Right ventricle myocardium superior (tissue), 1 donor: ENCODE measurements at places on chromosomes 13 and 19. TPM values are rescaled to one million over a fixed set of nuclear protein-coding genes. Genes with fewer than 3 reads are reported as not detected.
A peak's percentile ranks its signal among the peaks of the same experiment; 100 is the strongest.

DNA sequence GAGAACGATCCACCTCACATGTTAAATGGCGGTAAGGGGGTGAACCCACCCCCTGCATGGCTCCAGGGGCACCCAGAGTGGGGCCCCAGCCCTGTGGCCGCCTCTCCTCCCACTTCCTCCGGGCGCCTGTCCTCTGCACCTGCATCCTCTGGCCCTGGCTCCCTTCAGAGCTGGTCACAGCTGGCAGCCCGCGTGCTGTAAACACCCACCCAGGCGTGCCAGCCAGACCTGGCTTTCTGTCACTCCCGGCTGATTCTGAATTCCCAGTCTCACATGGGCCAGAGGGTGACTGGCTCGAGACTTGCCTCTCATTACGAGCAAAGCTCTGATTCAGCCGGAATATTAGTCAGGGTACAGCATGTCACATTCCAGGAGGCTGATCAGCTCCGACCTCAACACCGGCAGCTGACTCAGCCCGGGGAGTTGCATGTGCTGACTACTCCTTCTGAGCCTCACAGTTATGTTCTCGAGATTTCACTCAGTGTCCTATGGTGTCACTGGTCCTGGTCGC, 75.1 kb downstream of the GNG7 start:
- DNase-seq: peak; percentile 86

- DNase-seq: no peak
Observed at GRCh38 chr19:11191934-11192333, 5.4 kb downstream of the KANK2 start.

GRCh38 chr19:49553451-49554271, 25.9 kb downstream of the RCN3 start:
- DNase-seq: no peak

The P2RY11 gene
- total RNA-seq: 4.9 TPM

DNA sequence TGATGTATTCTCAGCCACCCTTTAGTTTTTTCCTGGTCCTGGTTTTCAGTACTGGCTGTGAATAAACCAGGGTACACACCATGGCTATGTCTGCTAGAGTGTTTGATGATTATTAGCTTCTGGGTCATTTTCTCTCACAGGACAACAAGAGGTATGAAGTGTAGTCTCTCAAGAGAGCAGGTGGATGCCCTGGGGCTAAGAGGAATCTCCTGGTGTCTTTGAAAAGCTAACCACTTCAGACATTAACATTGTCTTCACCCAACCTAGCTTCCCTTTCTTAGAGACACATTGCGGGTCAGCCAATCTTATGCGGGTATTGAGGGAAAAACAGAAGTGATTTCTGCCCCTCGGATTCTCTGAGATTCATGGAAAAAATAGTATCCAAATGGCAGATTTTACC, 1.6 kb downstream of the ZNF730 start:
- DNase-seq: no peak

The AMER2 gene
- not detected for total RNA-seq

The TGFBR3L gene
- 10.9 TPM for total RNA-seq

The DDA1 gene
- 27.4 TPM for total RNA-seq

The METTL21C gene
- total RNA-seq: not detected

- DNase-seq: no peak
Observed at GRCh38 chr19:1880611-1881392, 4.5 kb downstream of the ABHD17A start.

GRCh38 chr19:48812094-48812929, 1.5 kb upstream of the BCAT2 start:
- peak; percentile 93 for DNase-seq

DNA sequence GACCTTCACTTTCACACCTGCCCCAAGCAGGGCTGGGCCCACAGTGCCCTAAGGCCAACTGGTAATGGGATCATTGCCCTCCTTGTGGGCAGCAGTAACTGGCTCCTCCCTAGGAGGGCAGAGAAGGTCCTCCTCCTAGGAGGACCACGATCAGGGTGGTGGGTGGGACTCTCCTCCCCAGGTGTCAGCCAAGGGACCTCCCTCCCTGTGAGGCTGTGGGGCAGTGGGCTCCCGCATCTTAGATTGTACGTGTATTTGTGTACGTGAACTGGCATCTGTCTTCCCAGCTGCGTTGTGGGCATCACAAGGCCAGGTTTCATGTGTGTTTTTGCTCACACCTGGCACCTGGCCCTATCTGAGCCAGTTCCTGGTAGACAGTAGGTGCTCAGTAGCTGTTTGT, 111.8 kb downstream of the SOX1 start:
- DNase-seq: no peak

DNA sequence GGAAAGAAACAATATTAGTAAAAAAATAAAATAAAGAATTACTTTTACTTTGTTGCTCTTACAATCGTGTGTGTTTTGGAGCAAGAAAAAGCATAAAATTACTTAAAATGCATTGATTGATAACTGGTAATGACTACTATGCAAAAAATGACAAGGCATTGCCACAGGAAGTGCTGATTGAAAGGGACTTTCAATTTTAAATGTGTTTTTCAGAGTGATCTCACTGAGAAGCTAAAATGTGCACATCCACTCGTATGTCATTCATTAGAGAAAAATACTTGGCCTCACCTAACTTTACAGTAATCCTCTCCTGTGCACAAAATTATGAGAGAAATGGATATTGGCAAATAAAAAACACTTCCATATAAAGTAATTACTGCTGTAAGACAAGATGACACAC, 934.9 kb downstream of the SLITRK6 start:
- no peak for DNase-seq

GRCh38 chr13:79030513-79030912, 371.6 kb upstream of the OBI1 start:
- DNase-seq: no peak

The NANOS3 gene
- total RNA-seq: 1.8 TPM

- DNase-seq: no peak
Observed at GRCh38 chr13:36887758-36888521, 32.1 kb downstream of the SMAD9 start.

The NKG7 gene
- total RNA-seq: 2.3 TPM

The ZSWIM4 gene
- 2.7 TPM for total RNA-seq

- DNase-seq: no peak
Observed at GRCh38 chr13:99932912-99933311, 38.7 kb downstream of the ZIC5 start.

- DNase-seq: no peak
Observed at GRCh38 chr13:98651744-98652143, 74.8 kb upstream of the STK24 start.

The GARIN5A gene
- 2.0 TPM for total RNA-seq

DNA sequence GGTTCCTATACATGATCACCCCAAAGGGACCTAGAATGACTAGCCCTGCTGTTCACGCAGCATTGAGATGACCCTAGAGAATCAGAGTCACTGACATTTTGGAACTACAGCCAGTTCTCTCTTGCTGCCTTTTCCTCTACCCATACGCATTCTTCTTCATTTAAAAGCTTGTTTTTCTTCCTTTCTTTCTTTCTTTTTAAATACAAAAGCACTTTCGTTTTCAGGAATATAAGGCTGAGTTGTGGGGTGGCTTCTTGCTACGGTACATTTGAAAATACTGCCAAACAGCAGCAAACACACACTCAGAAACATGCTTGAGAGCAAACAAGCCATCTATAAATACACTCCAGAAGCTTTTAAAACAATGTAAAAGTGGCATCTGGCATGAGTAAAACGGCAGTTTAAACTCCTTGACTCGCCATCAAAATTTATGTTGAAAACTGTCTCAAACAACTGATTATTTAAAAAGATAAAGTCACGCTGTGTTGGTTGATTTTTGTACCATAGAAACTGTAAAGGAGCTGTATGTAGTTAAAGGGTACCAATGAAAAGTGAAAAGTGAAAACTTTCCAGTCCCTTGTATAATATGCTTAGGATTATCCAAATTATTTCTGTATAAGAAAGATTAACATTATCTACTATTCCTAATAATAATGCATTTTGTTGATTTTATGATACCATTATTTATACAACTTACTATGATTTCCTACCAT, 95.6 kb downstream of the PCDH9 start:
- no peak for DNase-seq

The B3GNT8 gene
- total RNA-seq: 12.5 TPM

- DNase-seq: no peak
Observed at GRCh38 chr19:6090634-6091033, 19.7 kb downstream of the RFX2 start.

- DNase-seq: no peak
Observed at GRCh38 chr13:99357131-99357596, 50.0 kb upstream of the GPR183 start.

GRCh38 chr19:36209372-36209771, 5.1 kb downstream of the ZNF565 start:
- no peak for DNase-seq

The ELF1 gene
- 33.9 TPM for total RNA-seq

The ZNF471 gene
- 6.2 TPM for total RNA-seq

DNA sequence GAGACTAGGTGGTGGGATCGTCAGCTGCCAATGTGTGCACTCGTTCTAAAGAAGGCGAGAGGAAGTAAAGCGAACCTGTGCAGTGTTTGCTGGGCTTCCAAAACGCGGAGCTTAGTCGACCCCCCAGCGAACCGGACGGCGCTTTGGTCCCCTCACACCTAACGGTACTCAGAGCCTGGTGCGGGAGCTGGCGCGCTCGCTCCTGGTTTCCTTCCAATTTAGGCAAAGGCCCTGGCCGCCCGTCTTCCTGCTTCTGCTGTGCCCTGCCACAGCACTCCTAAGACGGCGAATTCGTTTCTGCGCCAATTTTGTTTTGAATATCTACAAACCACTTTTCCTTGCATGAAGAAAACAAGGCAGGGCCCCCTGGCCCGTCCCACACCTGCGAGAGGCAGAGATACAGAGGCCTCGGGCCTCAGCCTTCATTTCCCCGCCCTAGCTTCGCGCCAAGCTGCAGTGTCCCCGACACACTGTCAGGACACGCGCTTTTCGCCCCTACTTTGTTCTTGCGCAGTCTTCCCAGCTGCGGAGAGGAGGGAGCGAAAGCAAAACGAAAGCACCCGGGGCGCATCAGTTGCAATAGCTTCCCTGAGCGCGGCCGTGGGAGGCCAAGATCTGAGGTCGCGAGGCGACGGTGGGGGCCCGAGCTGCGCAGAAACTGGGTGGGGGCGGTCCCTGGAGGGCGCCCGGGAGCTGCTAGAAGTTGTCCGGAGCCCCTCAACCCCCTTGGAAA, 111.9 kb downstream of the KCNRG start:
- DNase-seq: peak; percentile 79

The ZNF221 gene
- 3.6 TPM for total RNA-seq

- DNase-seq: no peak
Observed at GRCh38 chr13:45108716-45109101, 11.6 kb upstream of the GTF2F2 start.

DNA sequence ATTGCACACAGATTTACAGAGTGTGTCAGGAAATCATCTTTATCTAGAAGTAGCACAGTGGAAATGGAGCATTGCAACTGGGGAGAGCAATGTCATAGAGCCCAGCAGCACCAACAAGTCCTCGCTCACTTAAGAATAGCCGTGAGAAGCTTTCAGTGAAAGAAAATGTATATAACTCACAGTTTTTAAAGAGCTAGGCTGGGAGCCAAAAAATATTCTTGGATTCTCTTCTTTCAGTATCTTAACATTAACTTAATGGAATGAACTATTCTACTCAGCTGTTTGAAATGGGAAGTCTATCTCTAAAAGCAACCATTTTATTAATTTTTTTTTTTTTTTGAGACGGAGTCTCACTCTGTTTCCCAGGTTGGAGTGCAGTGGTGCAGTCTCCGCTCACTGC, 329.6 kb downstream of the COG6 start:
- no peak for DNase-seq

GRCh38 chr19:28554321-28555091, 658.4 kb downstream of the UQCRFS1 start:
- no peak for DNase-seq

The ZNF540 gene
- 7.9 TPM for total RNA-seq

DNA sequence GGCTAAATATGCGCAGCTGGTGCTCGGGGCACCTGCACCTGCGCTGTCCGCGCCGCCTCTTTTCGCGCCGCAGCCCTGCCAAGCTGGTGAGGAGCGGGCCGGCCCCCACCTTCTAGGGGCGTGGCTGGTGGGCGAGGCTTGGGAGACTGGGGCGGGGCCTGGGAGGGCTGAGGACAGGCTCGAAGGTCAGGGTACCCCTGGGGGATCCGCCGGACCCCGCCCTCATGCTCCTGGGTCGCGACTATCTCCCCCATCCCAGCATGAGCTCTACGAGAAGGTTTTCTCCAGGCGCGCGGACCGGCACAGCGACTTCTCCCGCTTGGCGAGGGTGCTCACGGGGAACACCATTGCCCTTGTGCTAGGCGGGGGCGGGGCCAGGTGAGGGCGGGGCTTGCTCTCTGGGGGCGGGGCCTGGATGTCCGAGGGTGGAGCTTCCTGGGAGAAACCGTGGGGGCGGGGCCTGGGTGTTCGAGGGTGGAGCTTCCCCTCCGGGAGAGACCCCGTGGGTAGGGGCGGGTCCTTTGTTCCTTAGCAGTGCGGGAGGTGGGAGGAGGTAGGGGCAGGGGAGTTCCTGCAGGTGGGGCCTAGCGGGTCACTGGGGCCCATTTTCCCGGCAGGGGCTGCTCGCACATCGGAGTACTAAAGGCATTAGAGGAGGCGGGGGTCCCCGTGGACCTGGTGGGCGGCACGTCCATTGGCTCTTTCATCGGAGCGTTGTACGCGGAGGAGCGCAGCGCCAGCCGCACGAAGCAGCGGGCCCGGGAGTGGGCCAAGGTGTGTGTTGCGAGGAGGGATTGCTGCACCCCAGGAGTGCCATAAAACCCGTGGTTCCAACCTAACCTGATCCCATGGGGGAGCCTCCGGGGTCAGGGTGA, 19.7 kb downstream of the PNPLA6 start:
- DNase-seq: no peak
